ENCODE measurements at places on chromosomes 13 and 19.

GRCh38 chr19:31803835-31804446 is 454.7 kb upstream of the TSHZ3 start:
- no peaks in the 10 kb centered on the region for H3K27me3 ChIP-seq
- no peak for DNase-seq
- H3K27ac ChIP-seq = no peak overlapping the region

DNA sequence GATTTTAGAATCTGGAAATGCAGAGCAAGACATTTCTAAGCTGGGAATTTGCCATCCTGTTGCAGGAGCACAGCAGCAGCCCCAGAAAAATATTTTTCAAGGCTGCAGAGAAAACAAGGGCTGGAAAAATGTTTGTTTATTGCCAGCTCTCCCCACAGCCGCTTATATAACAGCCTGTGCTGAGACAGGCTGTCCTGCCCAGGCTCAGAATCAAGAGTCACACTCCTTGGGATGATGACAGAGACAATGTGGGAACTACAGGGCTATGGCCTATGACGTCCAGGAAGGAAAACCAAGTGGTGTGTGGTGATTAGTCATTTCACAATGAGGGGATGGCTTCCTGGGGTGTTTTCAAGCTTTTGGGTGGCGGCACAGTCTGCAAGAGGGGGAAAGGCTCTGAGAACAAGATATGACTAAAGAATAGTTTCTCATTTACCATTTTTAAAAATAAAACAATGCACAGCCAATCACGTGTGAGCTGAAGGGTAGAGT is 136.3 kb upstream of the SERP2 start:
- no peak overlapping the region for H3K4me3 ChIP-seq
- H3K4me1 ChIP-seq = peaks cover 6% of the 10 kb centered on the region
- peaks cover 3% of the 10 kb centered on the region for H3K27me3 ChIP-seq
- peak; percentile 46 for DNase-seq

GRCh38 chr19:18590273-18591272 is 2.0 kb downstream of the REX1BD start:
- no peaks in the 10 kb centered on the region for H3K27me3 ChIP-seq
- H3K4me3 ChIP-seq = peak overlapping the region; percentile 82
- peaks cover 14% of the 10 kb centered on the region for H3K36me3 ChIP-seq
- peak; percentile 64 for DNase-seq
- peaks cover 38% of the 10 kb centered on the region for H3K4me1 ChIP-seq
- peak overlapping the region; percentile 88 for H3K27ac ChIP-seq

DNA sequence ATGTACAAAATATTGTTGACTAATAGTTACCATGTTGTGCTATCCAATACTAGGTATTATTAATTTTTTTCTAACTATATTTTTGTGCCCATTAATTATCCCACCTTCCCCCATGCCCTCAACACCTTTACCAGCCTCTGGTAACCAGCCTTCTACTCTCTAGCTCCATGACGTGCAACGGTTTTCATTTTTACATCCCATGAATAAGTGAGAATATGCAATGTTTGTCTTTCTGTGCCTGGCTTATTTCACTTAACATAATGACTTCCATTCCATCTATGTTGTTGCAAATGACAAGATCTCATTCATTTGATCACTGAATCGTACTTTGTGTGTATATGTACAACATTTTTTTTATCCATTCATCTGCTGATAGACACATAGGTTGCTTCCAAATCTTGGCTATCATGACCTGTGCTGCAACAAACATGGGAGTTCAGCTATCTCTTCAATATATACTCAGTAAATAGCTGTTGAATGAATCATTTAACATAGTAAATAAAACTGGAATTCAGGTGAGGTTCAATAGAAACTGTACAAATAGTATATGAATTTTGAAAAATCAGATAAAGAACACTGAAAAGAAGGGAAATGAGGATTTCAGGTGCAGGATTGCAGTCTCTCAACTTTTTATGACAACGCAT is 509.0 kb upstream of the MIR17HG start:
- H3K27me3 ChIP-seq = no peaks in the 10 kb centered on the region
- no peaks in the 10 kb centered on the region for H3K36me3 ChIP-seq
- H3K27ac ChIP-seq = no peak overlapping the region
- H3K4me3 ChIP-seq = no peak overlapping the region
- H3K4me1 ChIP-seq = no peaks in the 10 kb centered on the region

DNA sequence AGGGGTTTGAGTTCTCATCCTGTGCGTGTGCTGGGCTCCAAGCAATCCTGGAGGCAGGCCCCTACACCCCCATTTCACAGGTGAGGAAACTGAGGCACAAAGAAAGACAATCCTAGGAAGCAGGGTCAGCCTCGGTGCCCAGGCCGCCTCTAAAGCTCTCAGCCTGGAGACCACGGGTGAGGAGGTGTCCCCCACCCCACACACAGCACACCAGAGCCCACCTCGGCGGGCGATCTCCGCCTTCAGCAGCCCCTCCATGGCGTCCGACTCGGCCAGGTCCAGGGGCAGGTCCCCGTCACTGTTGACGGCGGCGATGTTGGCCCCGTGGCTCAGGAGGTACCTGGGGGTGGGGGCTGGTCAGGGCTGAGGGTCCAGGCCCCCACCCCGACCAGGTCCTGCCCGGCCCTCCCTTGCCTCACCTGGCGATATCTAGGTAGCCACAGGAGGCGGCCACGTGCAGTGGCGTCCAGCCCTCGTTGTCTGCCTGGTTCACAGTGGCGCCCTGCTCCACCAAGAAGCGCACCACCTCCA is 5.1 kb downstream of the PPP1R12C start:
- peaks cover 17% of the 10 kb centered on the region for H3K4me1 ChIP-seq
- H3K27me3 ChIP-seq = no peaks in the 10 kb centered on the region
- H3K27ac ChIP-seq = no peak overlapping the region
- peaks cover 14% of the 10 kb centered on the region for H3K36me3 ChIP-seq
- no peak for DNase-seq

DNA sequence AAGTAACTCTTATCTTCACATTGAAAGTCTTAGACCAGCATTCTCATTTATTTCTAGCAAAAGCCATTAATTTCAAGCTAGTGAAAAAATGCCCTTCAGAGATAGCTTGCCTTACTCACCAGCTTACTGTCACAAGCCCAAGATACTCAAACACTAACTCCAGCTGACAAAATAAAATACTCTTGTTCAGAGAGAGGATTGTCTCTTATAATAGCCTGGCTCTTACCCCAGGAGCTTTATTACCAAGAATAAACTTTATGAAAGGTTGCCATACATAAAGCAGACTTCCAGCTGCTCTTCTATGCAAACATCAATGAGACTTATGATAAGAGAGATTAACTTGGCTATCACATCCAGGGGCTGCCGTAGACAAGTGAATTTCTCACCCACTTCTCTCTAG is 53.6 kb downstream of the XPO4 start:
- no peak overlapping the region for H3K27ac ChIP-seq
- H3K36me3 ChIP-seq = peaks cover 4% of the 10 kb centered on the region
- DNase-seq = no peak
- no peaks in the 10 kb centered on the region for H3K27me3 ChIP-seq

DNA sequence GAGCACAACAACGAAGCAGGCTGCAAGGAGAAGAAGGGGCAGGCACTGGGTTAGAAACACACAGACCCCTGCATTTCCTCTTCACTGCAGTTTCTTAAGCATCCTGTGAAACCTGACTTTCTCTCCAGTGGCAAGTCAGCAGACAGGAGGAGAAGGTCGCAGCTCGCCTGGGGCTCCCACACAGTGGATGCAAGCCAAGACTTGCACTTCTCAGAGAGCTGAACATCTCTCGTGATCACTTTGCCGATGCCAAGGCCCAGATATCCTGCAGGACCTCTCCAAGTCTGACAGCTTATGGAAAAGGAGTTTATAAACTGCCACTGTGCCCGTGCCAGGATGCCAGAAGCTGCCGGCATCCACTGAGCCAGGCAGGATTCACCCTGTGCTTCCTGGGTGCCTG is 18.4 kb downstream of the TMEM272 start:
- H3K4me1 ChIP-seq = peaks cover 75% of the 10 kb centered on the region
- H3K4me3 ChIP-seq = peak overlapping the region; percentile 74
- H3K27ac ChIP-seq = peak overlapping the region; percentile 94
- no peaks in the 10 kb centered on the region for H3K27me3 ChIP-seq

DNA sequence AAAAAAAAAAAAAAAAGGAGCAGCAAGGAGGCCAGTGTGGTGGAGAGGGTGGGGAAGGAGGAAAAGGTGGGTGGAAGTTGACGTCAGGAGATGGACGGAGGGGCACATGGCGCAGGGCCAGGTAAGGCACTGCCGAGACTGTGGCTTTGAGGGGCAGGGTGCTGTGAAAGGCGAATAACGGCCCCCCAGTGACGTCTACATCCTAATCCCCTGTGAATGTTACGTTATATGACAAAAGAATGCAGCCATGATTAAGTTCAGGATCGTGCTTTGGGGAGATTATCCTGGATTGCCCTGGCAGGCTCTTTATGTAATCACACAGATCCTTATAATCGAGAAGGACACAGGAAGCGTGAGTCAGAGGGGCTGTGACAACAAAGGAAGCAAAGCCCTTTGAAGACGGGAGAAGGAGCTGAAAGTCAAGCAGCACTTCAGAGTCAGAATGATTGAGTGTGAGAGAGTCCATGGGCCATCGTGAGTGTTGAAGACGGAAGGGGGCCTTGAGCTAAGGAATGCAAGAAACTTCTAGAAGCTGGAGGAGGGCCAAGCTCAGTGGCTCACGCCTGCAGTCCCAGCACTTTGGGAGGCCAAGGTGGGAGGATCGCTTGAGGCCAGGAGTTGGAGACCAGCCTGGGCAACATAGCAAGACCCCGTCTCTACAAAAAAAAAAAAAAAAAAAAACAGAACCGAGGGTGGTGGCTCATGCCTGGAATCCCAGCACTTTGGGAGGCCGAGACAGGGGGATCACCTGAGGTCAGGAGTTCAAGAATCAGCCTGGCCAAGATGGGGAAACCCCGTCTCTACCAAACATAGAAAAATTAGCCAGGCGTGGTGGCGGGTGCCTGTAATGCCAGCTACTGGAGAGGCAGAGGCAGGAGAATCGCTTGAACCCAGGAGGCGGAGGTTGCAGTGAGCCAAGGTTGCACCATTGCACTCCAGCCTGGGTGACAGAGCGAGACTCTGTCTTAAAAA is 13.8 kb upstream of the CEACAM16 start:
- H3K27ac ChIP-seq = peak overlapping the region; percentile 17
- DNase-seq = peak; percentile 56

DNA sequence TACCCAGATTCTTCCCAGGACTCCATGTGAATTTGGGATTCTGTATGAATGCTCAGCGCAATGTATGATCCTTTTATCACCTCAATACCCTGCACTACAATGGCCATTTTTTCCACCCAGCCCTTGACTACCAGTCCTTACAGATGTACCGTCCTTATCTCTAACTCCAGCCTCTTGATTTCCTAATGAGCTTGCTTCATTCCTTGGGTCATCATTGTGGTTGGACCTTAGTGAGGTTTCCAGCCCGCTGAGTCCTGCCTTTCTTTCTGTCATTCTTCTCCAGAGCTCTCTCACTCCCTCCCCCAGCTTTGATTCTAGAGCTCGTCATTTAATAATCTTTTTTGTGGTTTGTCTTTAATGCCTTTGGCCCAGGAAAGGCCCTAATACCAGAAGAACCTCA is 438.5 kb downstream of the ZNF536 start:
- no peak overlapping the region for H3K27ac ChIP-seq
- H3K4me3 ChIP-seq = no peak overlapping the region
- no peak for DNase-seq
- no peaks in the 10 kb centered on the region for H3K4me1 ChIP-seq
- no peaks in the 10 kb centered on the region for H3K36me3 ChIP-seq
- H3K27me3 ChIP-seq = no peaks in the 10 kb centered on the region

GRCh38 chr13:106110241-106110855 is 425.1 kb downstream of the EFNB2 start:
- no peak overlapping the region for H3K4me3 ChIP-seq
- no peaks in the 10 kb centered on the region for H3K36me3 ChIP-seq
- no peaks in the 10 kb centered on the region for H3K4me1 ChIP-seq
- DNase-seq = no peak
- H3K27ac ChIP-seq = no peak overlapping the region
- H3K27me3 ChIP-seq = no peaks in the 10 kb centered on the region

- peaks cover 17% of the 10 kb centered on the region for H3K36me3 ChIP-seq
- no peaks in the 10 kb centered on the region for H3K27me3 ChIP-seq
- DNase-seq = no peak
- peaks cover 81% of the 10 kb centered on the region for H3K4me1 ChIP-seq
- H3K27ac ChIP-seq = no peak overlapping the region
- no peak overlapping the region for H3K4me3 ChIP-seq
These were observed 36.6 kb downstream of the USP12 start for GRCh38 chr13:27135023-27135422.

GRCh38 chr19:1252821-1253513 is 4.6 kb downstream of the MIDN start:
- no peaks in the 10 kb centered on the region for H3K27me3 ChIP-seq
- DNase-seq = peak; percentile 89
- H3K36me3 ChIP-seq = peaks cover 44% of the 10 kb centered on the region

GRCh38 chr19:2426611-2427428 is 566 bp downstream of the TIMM13 start:
- peak; percentile 52 for DNase-seq
- H3K4me1 ChIP-seq = peaks cover 10% of the 10 kb centered on the region
- H3K27ac ChIP-seq = peak overlapping the region; percentile 94
- peak overlapping the region; percentile 82 for H3K4me3 ChIP-seq
- no peaks in the 10 kb centered on the region for H3K27me3 ChIP-seq

GRCh38 chr19:35740108-35740422 is 2.2 kb downstream of the IGFLR1 start:
- H3K27ac ChIP-seq = no peak overlapping the region
- H3K4me3 ChIP-seq = peak overlapping the region; percentile 87

Data from activated CD8-positive, alpha-beta T cell treated with anti-CD3 and anti-CD28 coated beads for 36 hours (primary cell).